Kidney glomerular epithelial cell (primary cell): ENCODE measurements at places on chromosomes 3 and 15.

- DNase-seq, result peak; percentile 49
Observed at GRCh38 chr3:140386357-140387100, 291.3 kb upstream of the TRIM42 start.

- no peak for DNase-seq
Observed at GRCh38 chr15:38454696-38455090, 766 bp downstream of the FAM98B start.

DNA sequence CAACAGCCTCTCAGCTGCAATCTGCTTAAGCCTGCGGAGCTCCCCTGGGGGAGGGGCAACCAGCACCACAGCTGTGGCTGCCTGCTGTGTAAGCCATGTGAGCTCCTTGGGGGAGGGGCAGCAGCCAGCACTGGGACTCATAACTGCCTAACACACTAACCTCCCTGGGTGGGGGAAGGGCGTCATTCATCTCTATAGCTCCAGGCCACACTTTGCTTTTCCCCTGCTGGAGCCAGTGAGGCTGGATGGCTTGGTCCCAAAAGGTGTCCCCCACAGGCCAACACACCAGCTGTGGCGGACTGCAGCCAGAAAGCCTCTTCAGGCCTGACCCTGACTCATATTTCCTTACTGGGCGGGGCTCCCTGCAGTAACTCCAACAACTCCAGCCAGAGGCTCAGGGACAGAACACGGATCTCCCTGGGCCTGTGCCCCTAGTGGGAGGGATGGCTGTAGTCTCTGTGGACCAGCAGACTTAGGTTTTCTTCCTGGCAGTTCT lies 129.8 kb downstream of the PPM1L start:
- no peak for DNase-seq

DNA sequence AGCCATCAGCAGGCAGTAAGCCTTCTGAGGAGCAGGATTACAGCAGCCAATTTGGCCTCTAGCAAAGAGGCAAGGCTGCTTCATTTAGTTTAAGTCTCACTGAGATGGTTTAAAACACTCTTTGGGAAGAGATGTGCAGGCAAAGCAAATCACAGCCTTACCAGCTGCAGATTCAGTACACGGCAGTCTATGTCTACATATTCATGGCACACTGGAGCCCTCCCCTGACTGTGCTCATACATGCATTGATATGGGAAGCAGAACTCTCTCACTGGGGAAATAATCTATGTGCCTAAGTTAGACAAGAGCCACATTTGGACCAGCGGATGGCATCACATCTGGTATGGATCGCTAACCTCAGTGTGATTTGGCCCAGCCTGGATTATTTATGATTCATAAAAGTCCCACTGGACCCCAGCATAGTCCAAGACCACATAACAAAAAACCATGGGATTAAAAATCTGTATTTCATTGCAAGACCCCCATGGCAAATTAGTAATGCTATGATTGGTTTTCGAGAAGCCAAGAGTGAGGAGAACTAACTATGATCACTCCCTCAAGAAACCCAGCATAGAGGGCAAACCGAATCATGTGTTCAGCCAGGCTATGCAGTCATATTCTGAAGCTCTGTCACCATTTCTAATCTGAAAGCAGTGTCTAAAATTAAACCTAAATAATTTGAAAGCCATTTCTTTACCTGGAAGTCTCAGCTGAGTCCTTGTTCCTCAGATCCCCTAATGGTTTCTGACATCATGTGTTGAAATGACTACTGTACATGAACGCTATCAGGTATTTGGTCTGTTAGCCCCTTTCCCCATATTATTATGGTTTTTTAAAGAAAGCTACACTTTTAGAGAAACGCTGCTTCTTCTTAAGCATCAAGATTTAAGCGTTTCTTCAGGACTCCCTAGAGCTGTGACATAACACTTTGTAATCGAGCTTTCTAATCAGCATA lies 1.2 kb downstream of the PRICKLE2 start:
- DNase-seq, result peak; percentile 39

GRCh38 chr3:74003734-74004133 lies 379.0 kb upstream of the PDZRN3 start:
- no peak for DNase-seq

GRCh38 chr3:94904156-94904674 lies 841.4 kb downstream of the NSUN3 start:
- no peak for DNase-seq

- no peak for DNase-seq
Observed at GRCh38 chr3:63037116-63037515, 161.9 kb upstream of the CADPS start.

DNA sequence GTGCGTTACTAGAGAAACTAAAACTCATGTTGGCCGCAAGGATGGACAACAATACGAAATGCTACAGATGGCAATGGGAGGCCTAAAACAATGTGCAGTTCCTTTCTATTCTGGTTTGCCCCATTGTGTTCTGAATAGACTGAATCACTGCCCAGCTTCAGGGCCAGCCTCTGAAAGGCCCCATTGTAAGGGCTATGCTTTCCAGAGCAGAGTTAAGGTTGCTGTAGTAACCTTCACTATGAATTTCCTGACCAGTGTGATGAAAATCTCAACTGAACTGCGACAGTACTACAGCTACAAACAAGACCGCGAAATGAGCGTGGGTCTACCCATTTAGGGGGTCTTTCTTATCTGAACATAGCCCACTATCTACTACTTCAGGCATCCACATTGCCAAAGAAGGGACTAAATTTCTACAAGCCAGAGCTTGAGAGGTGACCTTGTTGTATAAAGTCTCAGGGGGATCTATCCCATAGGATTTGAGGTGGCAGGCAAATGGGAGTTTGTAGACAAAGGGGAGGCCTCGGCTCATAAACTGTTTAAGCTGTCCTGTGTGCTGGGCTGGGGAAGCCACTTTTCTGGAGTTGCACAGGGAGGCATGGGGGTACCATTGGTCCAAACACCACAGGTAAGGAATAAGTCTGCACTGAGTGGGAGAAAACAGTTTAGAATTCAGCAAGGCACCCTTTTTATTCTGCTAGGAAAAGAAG lies 80.1 kb downstream of the MYO1E start:
- DNase-seq, result peak; percentile 24

DNA sequence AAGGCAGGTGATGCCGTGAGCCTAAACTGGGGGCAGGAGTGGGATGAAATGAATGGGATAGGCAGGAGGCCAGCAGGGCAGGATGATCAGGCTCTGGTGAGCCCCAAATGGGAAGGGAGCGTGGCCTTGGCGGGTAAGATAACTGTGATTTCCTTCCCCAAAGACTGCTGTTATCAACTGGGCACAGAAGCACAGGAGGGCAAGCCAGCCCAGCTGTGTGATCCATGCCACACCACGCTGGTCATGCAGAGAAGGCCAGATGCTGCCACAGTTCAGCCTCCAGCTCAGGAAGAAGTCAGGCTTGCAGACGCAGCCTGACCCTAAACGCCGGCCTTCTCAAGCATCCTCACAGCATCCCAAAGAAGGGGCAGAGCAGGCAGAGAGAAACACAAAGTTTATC lies 52.1 kb upstream of the GNB5 start:
- no peak for DNase-seq

DNA sequence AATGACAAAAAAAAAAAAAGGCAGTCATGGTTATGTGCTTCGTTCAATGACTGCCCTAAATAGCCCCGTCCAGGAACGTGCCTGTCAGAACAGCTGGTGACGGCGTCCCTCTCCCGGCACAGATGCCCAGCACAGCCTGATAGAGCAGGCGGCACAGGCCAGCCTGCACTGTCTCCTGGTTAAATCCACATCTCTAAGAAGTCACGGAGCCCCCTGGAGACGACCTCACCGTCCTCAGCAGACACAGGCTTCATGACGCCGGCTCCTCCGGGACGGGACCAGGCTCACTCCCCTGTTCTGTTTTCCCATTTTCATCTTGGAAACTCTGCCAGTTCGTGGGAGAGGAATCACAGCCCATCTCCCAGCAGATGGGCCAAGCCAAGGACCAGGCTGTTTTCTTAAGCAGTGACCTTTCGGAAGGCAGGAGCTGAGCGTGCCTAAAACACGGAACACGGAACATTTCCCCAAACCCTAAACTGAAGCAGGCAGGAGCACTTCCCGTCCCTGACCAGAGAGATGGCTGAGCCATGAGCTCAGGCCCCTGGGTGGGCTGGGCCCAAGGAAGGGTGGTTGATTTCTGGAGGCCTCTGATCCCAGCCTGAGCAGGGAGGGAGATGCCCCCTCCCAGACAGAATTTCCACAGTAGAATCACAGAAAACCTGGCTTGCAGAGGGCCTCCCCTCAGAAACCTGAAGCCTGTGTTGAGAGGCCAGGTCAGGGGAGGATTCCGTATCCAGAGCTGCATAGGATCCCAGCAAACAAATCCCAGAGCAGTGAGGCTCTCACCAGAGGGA lies 35.9 kb downstream of the ADCY5 start:
- DNase-seq, result no peak

DNA sequence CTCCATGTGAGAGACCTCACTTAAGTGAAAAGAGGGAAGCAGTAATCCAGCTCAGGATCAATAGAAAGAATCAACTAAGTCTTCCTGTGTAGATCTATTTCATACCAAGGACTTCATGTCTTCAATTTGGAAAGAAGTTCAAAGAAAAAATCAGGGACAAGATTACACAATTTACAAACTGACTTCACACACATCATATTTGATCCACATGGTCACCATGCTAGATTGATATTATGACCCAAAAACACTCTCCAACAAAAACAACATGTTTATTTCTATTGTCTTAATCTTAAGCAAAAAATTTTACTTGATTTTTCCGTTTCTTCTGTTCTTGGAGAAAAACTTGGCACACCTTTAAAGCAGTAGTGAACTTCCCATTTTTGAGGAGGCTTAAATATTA lies 76.3 kb downstream of the THBS1 start:
- no peak for DNase-seq
